ENCODE measurements at places on chromosomes 4 and X. TPM values are rescaled to one million over a fixed set of nuclear protein-coding genes. Genes with fewer than 3 reads are reported as not detected.

ART3 gene
- 3.6 TPM for total RNA-seq

AMTN gene
- not detected for total RNA-seq

- no peak for DNase-seq
Observed at GRCh38 chrX:124343016-124343415, 3.3 kb upstream of the SH2D1A start.

- DNase-seq = no peak
Observed at GRCh38 chr4:59608466-59608865, 1591.7 kb upstream of the ADGRL3 start.

GRCh38 chrX:52979568-52979967 is 21.2 kb upstream of the FAM156A start:
- no peak for DNase-seq
